Fibroblast of skin of abdomen (primary cell): ENCODE measurements at places on chromosomes 1 and 21.

DNA sequence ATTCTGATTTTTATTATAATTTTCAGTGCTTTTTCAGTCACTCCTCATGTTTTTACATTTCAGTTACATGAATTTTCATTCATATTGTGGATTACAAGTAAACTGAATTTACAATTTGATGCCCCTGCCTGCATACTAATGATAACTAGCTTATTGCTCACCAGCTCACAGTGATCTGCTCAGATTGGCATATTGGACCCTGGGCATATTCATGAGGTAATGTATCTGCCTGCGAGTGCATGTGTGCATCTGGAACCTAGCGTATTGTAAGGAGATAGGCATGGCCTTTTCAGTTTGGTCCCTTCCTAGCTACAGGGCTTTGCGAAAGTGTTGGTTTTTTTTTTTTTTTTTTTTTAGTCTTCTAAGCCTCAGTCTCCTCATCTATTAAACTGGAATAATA lies 213.7 kb downstream of the SDCCAG8 start:
- DNase-seq: no peak

- DNase-seq: no peak
These were observed 8.1 kb upstream of the SLAMF9 start for GRCh38 chr1:159962176-159962575.

DNA sequence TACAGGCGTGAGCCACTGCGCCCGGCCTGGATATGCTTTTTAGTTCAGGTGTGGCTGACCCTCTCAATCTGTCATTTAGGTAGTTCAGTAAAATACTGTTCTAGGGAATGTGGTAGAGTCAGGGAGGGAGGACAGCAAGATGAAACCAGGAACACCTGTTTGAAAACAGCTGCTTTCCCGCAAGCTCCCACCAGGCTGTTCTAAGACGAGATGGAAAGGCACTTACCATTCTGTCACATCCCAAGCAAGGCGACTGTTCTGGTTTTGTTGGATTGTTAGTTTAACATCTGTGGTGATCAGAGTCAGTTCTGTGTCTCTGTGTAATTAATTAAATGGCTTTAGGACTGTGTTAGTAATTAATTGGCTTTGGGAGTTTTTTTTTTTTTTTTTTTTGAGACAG lies 2.9 kb downstream of the CHAF1B start:
- DNase-seq: no peak

DNA sequence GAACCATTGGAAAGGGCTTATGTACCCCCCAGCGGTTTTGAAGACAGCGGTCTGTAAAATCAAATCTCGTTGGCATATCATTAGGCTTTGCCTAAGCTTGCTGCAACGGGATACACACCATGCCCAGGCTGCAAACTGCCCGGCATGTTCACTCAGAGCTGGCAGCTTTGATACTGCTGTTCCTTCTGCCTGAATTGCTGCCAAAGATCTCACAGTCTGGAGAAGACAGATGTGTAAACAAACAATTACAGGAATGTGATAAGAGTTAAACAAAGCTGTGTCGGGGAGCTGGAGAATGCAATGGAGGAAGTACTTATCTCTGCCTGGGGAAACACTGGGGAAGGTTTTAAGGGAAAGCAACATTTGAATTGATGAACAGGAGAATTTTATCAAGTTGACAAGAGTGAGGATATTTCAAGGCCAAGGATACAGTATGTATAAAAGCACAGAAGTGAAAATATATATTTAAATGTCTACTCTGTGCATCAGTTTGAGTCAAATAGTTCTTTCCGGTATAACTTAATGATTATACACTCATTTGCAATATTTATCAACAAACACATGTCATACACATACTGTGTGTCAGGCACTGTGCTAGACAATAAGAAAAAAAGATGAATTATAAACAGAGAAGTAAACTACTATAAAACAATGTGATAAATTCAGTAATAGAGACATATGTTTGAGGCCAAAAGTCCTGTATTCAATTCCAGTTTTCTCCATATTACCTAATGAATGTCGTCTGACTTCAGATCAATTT lies 29.9 kb downstream of the CHML start:
- DNase-seq: no peak

DNA sequence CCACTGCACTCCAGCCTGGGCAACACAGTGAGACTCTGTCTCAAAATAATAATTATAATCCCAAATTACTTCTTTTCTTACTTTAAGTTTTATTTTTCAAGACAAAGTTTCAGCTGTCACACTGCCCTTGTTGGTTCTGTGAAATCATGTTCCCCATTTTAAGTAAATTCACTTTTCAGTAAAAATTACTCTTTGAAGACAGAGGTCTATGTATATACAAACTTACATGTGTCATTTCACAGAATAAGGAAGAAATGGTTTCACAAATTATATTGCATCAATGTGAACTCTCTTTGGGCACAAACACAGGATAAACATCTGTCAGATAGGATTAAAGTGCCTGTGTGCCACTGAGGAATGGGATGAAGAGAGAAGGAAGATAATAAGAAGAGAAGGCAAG lies 33.1 kb upstream of the ETS2 start:
- no peak for DNase-seq

GRCh38 chr1:934991-935750 lies 11.4 kb downstream of the SAMD11 start:
- DNase-seq: no peak

GRCh38 chr1:156549390-156549789 lies 23.0 kb downstream of the IQGAP3 start:
- DNase-seq: no peak

GRCh38 chr1:216020743-216021345 lies 402.4 kb downstream of the USH2A start:
- DNase-seq: no peak

DNA sequence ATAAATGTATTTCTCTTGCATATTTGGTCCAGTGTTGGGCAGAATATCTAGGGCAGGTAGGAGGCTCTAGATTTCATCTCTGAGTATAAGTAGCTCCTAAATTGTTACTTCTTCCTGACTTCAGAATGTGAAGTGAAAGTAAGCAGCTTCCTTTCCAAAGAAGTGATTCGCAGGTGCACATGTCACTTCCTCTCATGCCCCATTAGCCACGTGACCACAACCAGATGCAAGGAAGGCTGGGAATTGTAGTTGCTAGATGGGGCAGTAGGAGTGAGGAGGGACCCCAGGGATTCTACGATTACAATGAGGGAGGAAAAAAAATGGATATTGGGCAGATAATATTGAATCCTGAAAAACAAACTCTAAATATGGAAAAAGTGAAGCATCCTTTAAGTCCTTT lies 113.2 kb upstream of the CYYR1 start:
- DNase-seq: peak; percentile 17

GRCh38 chr1:157030728-157031127 lies 14.8 kb downstream of the ARHGEF11 start:
- no peak for DNase-seq

- DNase-seq: no peak
These were observed 34.7 kb downstream of the STYXL2 start for GRCh38 chr1:167128261-167129227.

DNA sequence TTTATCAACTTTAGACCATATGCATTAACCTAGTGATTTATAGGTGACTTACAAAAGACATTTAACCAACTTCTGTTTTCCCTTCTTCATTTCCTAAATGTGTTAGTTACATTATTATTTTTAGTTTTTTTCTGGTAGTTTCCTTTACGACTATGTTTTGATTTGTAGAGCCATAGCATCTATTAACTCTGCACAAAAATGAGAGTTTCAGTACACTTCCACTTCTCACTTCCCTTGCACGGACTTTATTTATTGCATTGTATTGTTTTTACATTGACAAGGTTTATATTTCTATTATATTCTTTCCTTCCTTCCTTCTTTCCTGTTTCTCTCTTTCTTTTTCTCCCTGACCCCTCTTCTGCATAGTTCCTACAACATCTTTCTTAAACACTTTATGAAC lies 14.7 kb downstream of the PKN2 start:
- DNase-seq: no peak

DNA sequence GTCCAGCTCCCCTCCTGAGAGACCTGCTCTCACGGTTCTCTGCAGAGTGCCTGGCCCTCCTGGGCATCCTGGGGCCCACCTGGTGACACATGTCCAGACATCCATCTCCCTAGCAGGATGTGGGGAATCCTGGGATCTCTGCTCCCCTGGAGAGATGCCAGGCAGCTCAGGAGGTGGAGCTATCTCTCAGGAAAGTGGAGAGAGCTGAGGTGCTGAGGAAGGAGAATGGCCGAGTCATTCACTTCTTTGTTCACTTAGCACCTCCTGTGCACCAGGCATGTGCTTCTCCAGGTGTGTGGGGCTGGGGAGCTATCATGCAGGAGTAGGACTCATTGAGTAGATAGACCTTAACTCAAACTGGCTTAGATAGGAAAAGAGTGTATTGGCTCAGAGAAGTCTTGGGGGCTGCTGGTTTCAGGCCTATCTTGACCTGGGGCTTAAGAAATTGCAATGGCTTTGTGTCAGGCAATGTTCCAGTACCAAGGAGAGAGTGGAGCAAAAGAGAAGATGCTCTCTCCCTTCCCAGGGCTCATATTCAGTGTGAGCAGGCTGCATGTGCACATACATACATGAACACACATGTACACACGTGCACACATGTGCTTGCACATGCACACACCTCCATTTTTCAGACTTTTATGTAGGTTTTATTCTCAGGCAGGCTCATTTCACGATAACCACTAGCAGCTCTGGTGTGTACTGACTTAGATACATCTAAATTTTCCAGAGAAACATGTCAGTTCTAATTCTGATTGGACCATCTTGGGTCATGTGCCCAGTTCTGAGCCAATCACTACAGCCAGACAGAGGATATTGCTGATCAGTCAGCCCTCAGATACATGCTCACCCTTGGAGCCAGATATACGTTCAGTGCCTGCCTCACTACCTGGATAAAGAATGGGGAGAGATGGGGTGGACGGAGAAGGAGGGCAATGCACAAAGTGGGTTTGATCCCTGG lies 437.6 kb downstream of the PTPRU start:
- no peak for DNase-seq

DNA sequence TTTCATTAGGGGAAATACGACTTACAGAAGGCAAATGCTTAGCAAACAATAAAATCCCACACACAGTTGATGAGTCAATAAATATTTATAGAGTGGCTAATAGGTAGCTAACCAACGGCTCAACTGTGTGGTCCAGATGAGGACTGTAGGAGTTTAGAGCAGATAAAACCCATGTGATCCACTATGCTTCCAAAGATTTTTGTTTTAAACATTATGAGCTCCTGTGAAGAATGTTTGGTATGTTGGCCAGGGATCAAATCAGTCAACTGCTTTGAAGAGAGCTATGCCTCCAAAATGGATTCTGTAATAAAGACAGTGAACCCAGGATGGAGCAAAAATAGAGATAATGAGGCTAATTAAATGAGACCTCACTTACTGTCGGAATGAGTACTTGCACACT lies 72.3 kb upstream of the COL11A1 start:
- DNase-seq: peak; percentile 96

- no peak for DNase-seq
These were observed 25.9 kb upstream of the ATP1A1 start for GRCh38 chr1:116346943-116347673.

DNA sequence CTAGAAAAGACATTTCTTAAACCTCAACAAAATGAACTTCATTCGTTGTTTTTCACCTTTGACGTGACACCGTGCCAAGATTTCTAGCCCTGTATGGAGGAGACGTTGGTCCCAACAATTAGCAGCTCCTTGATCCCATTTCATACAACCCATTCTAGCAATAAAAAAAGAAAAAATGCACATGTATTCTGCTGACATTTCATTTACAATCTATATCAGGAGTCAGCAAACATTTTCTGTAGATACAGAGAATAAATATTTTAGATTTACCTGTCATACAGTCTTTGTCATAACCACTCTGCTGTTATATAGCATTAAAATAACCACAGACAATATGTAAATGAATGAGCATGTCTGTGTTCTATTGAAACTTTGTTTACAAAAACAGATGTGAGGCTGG lies 7.0 kb upstream of the TAF1A start:
- DNase-seq: no peak

- DNase-seq: no peak
These were observed 26.3 kb upstream of the EPB41 start for GRCh38 chr1:28887835-28888682.

DNA sequence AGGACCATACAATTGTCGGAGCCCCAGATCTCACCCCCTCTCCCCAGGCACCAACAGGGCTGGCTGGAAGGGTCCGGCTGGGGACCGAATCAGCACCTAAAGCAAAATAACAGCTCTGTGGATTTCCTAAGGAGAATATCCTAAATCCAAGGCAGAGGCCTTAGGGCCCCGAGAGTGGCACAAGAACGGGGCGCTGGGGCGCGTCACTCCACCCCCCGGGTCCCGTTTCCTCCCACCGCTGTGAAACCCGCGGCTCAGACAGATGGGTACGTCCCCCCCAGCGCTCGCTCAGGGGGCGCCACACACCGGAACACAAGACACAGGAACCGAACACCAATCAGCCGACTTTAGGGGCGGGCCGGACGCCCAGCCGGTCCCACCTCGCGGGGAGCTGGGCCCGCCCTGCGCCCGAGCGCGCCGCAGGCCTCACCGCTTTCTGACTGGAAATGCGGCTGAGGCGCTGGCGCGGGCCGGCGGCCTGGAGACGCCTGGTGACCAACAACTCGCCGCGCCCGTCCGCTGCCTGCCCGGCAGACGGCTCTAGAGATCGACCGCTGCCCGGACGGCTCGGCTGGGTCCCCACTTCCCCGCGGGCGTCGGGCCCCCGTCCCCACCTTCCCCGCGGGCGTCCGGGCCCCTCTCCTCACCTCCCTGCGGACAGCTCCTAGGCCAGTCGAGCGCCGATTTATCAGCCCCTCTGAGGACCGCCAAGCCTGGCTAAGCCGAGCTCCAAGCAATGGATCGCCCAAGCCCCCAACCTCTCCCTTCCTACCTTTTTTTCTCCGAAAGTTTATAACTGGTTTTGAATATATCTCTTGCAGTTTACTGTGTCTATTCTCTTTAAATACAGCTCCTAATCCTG lies at the start of gene HFM1:
Gene HFM1, minus strand, starts transcription at position 687 of the 862 bp plus-strand sequence. CDS start 3,755 bp downstream, outside the sequence.
- DNase-seq: peak; percentile 80

DNA sequence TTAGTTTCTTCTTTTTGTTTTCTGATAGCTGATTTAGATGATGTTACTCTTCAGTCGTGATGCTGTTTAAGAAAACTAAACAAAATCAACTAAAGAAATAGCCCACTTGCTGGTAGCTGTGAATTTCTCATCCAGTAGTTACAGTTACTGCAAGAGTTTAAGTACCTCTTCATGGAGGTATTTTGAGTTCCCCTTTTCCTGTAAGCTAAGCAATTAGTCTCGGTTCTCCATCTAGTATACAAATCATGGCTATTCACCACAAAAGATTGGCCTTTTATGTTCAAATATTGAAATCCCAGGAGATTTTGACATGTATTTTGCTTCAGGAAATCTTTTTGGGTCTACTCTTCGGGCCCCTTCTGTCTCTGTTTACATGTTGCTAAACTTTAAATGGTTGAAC lies 31.1 kb downstream of the HUNK start:
- no peak for DNase-seq

- no peak for DNase-seq
These were observed 10.0 kb upstream of the MACF1 start for GRCh38 chr1:39194398-39195051.

- DNase-seq: no peak
These were observed 17.1 kb downstream of the KIF21B start for GRCh38 chr1:201006450-201006849.

GRCh38 chr1:22412932-22413727 lies 38.5 kb upstream of the ZBTB40 start:
- peak; percentile 21 for DNase-seq
